ENCODE measurements at places on chromosomes 1 and 21.

DNA sequence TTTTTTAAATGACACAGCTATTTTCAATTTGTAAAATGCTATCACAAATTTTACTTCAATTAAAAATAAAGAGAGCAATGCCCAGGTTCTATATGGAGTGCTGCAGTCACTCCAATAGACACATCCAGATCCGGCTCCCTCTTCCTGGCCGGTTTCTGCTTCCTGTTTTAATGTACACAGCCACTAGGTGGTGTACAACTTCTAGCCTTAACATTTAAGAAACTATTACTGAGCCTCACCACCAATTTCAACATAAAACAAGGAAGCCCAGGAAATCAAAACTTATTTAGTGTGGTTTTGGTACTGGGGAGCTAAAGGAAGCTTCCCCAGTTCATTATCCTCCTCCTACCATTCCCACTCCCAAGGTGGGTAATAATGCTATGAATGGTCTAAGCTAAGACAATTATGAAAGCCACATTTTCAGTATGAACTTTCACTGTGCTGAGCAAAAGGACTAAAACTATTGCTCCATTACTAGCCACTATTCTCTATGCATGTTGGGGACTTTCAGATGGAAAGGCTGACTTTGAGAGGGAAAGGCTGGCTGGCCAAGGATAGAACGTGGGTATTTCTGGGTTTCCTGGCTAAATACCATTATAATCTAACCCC lies 25.5 kb upstream of the MTMR11 start:
- peak; percentile 84 for DNase-seq

DNA sequence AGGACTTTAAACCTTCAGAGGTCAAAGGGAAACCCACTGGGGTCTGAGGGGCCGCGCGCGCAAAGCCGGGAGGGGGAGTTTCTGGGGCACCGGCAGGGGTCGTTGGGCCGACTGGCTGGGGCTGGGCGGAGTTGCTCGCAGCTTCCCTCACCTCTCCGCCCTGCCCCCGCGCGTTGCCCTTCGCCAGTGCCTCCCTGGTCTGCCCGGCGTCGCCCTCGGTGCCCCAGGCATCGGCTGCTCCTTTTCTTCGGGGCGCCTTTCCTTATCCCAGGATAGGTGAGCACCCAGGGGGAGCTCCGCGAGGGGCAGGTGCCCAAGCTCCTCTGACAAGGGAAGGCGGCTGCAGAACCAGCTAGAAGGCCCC lies 390 bp upstream of the NGF start:
- no peak for DNase-seq

- no peak for DNase-seq
These were observed 90.9 kb downstream of the PIK3R3 start for GRCh38 chr1:46041551-46041950.

GRCh38 chr1:180210008-180210620 lies 19.9 kb upstream of the LHX4 start:
- no peak for DNase-seq

GRCh38 chr1:100347009-100347966 lies 5.0 kb upstream of the CDC14A start:
- DNase-seq, result peak; percentile 63

- peak; percentile 93 for DNase-seq
These were observed 196.0 kb downstream of the CRB1 start for GRCh38 chr1:197464044-197464443.
